IPS DF 6.9 (cell line): ENCODE measurements at places on chromosomes 13 and 19.

DNA sequence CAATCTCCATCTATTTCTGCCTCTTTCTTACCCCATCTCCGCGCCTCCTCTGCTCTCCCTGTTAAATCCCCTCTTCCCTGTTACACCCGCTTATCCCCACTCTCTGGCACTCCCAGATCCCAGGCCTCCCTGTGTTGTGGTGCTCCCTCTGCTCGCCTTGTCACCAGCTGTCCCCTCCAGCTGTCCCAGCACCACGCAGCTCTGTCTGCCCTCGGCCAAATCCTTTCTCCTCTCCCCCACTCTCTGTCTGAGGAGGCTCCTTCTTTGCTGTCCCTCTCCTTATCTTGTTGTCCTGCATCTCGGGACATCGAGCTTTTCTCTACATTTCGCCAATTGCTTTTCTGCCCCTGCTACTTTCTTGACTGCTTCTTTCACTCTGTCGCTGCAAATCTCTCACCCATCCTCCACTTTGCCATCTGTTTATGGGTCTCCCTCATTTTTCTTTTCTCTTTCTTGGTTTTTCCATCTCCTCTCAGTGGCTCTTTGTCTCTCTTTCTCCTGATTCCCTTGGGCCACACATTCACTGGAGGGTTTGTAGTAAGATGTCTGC is 941 bp downstream of the ZNF160 start:
- DNase-seq = no peak

DNA sequence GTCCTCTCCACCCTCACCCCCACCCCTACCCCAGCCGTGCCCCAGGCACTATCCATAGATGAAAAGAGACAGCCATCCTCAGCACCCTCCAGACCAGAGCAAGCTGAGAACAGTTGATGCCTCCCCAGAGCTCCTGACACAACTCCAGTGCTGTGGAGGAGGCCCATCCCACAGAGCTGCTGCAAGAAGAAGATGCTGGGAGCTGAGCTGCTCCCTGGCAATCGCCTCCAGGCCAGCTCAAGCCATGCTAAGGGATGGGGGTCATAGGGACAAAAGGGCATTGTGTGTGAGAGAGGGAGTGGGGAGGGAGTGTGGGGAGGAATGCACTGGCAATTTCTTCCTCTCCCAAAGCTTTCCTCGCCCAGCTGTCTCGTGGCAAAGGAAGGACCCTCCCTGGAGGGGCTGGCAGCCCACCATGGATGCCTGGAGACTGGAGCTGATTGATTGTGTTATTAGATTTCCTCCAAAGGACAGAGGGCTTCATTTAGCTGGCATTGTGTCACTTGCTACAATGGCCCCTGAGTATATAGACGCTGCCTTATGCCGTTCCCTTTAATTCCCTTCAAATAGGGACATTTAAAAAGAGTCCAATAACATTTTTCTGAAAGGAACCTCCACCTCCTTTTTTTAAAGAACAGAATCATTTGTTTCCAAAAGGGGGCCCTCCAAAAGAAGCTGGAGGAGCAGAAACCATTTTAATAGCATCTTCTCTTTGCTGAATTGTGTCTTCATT is 476.4 kb downstream of the FOXO1 start:
- DNase-seq = no peak

DNA sequence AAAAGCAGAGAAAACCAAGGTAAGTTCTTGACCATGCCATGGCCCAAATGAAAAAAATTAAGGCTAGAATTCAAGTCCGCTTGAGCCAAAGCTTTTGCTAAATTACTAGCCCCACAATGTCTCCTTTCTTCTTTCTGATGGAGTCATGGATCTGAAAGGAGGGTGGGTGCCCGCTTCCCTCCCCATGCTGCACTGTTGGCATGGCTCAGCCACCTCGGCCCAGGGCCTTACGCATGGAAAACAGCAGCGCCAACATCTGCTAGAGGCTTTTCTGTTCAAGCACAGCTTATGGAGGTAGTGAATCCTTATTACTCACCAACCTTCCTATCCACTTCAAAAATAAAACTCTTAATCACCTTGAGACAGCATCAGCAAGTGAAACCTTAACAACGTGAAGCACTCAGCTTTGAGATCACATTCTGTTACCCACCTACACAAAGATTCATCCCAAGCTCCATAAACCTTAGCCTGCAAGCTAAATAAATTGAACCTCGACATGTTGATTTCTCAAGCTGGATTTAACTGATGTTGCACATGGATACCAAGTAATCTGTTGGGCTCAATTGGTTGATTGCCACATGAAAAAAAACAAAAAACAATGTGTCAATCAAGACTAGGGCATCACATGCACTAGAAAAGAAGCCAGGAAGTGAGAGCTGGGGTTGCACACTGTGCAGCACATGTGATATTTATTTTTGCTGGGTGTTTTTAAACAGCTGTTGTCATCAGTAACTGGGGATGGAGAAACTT is 43.4 kb downstream of the TPT1 start:
- no peak for DNase-seq

DNA sequence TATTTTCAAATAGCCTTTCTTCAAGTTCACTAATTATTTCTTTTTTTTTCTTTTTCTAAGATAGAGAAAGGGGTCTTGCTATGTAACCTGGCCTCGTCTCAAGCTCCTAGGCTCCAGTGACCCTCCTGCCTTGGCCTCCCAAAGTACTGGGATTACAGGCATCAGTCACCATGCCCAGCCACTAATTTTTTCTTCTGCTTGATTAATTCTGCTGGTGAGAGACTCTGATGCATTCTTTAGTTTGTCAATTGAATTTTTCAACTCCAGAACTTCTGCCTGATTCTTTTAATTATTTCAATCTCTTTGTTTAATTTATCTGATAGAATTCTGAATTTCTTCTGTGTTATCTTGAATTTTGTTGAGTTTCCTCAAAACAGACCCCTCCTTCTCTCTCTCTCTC is 11.4 kb downstream of the BLOC1S3 start:
- DNase-seq = no peak

DNA sequence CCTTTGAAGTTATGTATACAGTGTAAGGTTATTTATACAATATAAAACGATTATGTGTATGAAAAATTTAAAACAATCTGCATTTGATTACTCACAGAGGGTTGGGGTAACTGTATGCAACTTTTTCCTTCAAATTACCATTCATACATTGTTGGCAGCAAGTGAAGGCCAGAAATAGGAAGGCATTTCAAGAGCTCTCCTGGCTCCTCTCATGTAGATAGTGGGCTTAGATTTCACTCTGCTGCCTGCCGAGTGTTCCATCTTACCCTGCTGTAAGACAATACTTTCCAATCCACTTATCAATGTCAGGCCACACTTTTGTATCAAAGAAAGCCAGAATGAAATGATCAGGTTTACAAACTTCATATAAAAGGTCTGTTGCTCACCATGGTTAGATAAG is 245.2 kb downstream of the DNAJC15 start:
- no peak for DNase-seq

GRCh38 chr13:99507054-99507453 is 5.8 kb downstream of the TM9SF2 start:
- no peak for DNase-seq

DNA sequence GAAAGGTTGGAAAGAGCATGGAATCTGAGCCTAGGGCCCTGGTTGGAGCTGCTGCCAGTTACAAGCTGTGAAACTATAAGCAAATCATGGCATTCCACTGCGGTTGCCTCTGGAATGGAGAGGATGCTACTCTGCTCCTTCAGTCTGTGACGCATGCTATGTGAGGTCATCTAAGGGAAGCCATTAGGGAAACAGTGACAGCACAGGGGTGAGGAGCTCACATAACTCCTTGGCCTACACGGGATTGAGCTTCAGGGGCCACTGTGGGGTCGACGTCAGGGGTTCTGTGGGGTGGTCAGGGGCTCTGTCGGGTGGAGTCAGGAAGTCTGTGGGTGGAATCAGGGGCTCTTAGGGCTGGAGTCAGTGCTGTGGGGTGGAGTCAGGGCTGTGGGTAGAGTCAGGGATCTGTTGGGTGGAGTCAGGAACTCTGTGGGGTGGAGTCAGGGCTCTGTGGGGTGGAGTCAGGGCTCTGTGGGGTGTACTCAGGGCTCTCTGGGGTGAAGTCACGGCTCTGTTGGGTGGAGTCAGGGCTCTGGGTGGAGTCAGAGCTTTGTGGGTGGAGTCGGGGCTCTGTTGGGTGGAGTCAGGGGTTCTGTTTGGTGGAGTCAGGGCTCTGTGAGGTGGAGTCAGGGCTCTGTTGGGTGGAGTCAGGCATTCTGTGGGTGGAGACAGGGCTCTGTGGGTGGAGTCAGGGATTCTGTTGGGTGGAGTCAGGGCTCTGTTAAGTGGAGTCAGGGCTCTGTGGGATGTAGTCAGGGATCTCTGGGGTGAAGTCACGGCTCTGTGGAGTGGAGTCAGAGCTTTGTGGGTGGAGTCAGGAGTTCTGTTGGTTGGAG is 35.8 kb upstream of the MEDAG start:
- DNase-seq = no peak

- DNase-seq = no peak
Observed at GRCh38 chr13:48778610-48779009, 124.9 kb downstream of the CYSLTR2 start.

- no peak for DNase-seq
Observed at GRCh38 chr19:2618611-2619010, 83.9 kb downstream of the GNG7 start.

DNA sequence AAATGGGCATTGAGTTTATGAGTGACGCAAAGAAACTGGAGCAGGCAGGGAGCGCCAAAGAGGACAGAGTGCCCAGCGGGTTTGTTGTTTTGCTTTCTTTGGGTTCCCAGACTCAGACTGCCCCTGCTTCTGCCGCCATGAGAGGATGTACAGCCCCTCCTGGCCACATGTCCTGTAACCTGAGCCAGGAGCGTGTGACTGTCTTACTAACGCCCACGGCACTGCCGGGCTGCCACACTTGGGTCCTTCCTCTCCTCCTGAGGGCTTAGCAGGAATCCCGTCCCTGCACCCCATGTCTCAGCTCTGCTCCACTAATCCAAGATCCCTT is 80.5 kb downstream of the GPR12 start:
- DNase-seq = no peak

DNA sequence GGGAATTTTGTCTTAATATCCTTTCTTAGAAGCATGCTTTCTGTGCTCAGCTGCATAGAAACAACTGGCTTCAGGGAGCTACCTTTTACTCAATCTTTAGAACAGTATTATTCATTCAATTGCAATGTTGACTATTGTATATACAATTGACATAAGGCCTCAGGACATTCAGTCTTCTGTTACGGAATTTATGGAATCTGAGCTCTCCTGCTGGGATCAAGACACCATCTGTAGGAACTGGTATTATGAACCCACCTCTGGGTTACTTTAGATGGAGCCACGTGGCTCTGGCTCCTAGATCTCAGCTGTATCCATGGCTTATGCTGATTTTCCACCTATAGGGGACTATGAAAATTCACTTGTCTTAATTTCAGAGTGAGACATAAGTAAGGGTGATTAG is 716.2 kb upstream of the GPC6 start:
- DNase-seq = no peak

- DNase-seq = no peak
Observed at GRCh38 chr19:18020212-18021085, 12.5 kb downstream of the ARRDC2 start.

GRCh38 chr13:104823071-104823470 is 1712.4 kb downstream of the EFNB2 start:
- DNase-seq = no peak

- no peak for DNase-seq
Observed at GRCh38 chr13:29621051-29621800, 25.7 kb upstream of the SLC7A1 start.

DNA sequence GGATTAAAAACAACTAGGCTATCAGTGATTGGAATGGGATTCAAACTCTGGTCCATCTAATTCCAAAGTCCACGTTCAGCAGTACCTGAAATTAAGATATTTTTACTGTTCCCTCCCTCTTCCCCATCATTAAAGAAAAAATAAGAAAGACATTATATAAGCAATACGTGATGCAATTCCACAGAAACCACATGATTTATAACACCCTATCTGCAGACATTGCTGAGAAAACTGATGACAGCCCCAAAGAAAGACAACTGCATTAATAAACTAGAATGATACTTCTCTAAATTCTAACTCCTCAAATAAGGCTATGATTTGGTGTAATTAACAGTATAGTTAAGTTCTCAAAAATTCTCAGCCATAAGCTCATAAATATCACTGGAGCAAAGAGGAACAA is 19.1 kb downstream of the LNX2 start:
- no peak for DNase-seq

GRCh38 chr19:38122402-38123093 is 101.5 kb downstream of the DPF1 start:
- DNase-seq = no peak

DNA sequence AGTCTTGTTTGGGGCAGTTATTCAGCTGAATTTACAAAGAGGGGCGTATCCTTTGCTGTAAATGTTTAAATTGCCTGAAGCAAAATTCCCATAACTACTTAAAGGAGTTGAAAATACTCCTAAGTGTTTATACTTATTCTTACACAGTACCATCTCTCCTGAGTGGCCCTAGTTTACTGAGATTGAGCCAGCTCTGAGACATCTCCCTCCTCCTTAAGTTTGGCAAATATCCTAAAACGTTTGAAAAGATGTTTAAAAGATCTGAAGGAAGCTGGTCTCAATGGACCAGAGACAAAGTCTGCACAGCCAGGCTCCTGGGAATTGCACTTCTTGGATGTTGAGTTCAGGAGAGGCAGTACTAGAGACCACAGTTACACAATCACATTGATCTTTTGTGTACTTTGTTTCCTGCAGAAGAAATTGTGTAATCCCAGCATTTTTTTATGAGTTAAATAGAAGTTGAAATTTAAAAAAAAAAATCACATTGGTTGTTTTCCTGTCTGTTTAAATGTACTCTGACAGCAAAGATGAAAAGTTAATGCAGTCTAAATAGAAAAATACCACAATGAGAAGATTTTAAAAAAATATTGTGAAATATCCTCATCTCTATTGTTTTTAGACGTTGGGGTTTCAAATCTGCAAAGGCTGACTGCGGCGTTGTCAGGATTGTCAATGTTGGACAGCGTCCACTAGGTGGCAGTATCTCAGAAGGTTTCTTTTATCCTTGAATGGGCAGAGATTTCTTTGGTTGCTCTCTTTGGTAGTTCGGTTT is 20.7 kb downstream of the TNFSF11 start:
- DNase-seq = peak; percentile 70

DNA sequence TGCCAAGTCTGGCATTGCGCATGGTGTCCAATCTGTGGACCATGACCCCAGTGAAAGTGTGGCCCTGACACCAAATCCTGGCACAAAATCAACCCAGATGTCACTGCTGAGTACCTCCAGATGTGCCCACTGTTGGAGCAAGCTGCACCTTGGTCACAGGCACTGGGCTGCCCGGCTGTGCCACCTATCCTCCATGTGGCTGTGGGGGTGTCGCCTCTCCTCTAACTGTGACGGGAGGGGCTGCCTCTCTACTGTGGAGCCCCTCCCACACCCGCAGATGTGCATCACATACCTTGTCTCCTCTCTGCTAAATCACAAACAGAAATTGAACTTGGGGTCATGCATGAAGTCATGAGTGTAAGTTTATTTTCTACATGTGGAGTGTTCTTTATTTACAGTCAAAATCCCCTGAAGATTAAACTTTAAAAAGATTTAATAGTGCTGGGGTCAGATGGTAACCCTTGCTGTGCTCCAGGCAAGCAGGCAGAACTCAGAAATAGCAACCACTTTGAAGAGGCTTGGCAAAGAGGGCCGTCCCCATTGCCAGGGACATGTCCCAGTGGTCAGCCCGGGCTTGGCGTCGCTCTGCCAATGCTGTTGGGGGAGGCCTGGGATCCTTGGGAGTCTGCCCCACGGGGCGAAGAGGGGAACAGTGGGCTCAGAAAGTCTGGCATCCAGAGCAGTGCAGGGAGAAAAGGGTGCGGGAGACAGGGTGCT is 46.4 kb upstream of the ZNF536 start:
- no peak for DNase-seq

GRCh38 chr13:91381371-91381770 is 17.1 kb upstream of the GPC5 start:
- no peak for DNase-seq
